8988T (cell line): ENCODE measurements at places on chromosomes 16 and 17.

- no peak for DNase-seq
These were observed 26.8 kb upstream of the FOXK2 start for GRCh38 chr17:82492643-82493225.

- DNase-seq: no peak
These were observed 331.8 kb upstream of the XYLT1 start for GRCh38 chr16:17802571-17802970.

GRCh38 chr16:10300905-10301304 lies 85.0 kb upstream of the ATF7IP2 start:
- DNase-seq: no peak

DNA sequence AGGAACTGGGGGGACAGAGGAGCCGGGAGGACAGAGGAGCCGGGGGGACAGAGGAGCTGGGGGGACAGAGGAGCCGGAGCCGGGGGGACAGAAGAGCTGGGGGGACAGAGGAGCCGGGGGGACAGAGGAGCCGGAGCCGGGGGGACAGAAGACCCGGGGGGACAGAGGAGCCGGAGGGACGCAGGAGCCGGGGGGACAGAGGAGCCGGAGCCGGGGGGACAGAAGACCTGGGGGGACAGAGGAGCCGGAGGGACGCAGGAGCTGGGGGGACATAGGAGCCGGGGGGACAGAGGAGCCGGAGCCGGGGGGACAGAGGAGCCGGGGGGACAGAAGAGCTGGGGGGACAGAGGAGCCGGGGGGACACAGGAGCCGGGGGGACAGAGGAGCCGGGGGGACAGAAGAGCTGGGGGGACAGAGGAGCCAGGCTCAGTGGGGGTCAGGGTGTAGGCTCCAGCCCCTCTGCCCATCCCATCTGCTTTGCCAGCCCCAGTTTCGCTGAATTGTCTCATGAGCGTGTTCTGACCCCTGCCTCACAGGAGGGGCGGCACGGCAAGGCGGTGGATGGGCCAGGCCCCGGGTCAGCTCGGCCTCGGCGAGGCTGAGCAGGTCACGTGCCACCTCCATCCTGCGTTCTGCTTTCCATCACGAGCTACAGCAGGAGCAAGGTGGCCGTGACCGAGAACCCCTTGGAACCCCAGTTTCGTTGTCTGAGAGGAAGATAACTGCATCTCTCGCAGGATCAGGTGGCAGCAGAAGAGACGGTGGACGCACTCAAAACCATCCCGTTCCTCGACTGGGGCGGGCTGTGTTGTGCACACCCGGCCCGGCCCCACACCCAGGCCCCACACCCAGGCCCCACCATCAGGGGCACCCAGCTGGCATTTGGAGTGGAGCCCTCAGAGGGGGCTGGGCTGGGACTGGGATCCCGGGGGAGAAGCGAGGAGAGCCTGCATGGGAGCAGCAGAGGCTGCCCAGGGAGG lies 26.1 kb upstream of the CBFA2T3 start:
- DNase-seq: no peak

- no peak for DNase-seq
These were observed 937.6 kb upstream of the EEF2KMT start for GRCh38 chr16:6035161-6035560.

DNA sequence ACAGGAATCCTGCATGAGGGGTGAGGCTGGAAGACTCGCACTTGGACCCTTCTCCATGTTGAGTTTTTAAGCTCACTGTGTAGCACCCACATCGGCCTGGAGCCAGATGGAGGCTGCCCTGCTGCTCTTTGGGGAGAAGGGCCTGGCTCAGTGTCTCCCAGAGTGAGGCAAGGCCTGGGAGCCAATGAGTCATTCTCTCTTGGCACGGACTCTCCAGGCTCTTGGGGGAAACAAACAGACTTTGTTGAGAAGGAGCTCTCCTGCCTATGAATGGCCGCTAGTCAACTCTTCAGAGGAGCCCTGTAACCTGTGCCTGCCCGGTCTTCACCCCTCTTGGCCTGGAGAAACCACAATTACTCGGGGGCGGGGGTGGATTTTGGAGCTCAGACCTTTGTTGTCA lies 50.8 kb upstream of the MAF start:
- no peak for DNase-seq
